ENCODE measurements at places on chromosomes 6 and 20. TPM values are rescaled to one million over a fixed set of nuclear protein-coding genes. Genes with fewer than 3 reads are reported as not detected.

The CGA gene
- total RNA-seq, result not detected

The HRH3 gene
- total RNA-seq, result not detected

The MEP1A gene
- total RNA-seq, result not detected

The ID1 gene
- total RNA-seq, result 552 TPM

The CRIP3 gene
- 0.84 TPM for total RNA-seq

The OPRL1 gene
- 0.96 TPM for total RNA-seq

The UNC93A gene
- total RNA-seq, result not detected

The LSM14B gene
- total RNA-seq, result 23.8 TPM

The ITPR3 gene
- total RNA-seq, result 28.1 TPM

The NEDD9 gene
- 125 TPM for total RNA-seq

The HIVEP1 gene
- 21.6 TPM for total RNA-seq

The LINC00237 gene
- not detected for total RNA-seq

The ARFGEF2 gene
- 34.7 TPM for total RNA-seq

The EEF1E1 gene
- total RNA-seq, result 16.8 TPM

The BPIFB2 gene
- total RNA-seq, result not detected

The PDE10A gene
- total RNA-seq, result 15.3 TPM

The HLA-DOB gene
- total RNA-seq, result 2.8 TPM

The DEFB125 gene
- not detected for total RNA-seq
